ENCODE measurements at places on chromosomes 16 and 17.

DNA sequence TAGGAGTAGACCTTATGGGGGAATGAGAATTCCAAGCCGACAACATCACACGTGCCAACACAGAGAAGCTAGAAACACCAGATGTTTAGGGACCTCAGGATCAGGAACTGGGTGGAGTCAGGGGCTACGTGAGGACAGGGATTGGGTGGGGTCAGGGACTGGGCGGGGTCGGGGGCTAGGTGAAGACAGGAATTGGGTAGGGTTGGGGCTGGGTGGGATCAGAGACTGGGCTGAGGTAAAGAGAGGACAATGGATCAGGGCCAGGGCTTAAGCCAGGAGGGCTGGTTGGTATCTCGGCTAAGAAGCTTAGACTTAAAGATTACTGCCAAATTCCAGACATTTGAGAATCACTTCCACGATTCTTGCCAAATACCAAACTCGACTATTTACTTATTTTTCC lies 11.6 kb downstream of the TEKT5 start:
- no peak for DNase-seq

GRCh38 chr16:67884-68789 lies 4.3 kb downstream of the RHBDF1 start:
- no peak for DNase-seq

GRCh38 chr17:384622-385177 lies 32.1 kb upstream of the RPH3AL start:
- no peak for DNase-seq

DNA sequence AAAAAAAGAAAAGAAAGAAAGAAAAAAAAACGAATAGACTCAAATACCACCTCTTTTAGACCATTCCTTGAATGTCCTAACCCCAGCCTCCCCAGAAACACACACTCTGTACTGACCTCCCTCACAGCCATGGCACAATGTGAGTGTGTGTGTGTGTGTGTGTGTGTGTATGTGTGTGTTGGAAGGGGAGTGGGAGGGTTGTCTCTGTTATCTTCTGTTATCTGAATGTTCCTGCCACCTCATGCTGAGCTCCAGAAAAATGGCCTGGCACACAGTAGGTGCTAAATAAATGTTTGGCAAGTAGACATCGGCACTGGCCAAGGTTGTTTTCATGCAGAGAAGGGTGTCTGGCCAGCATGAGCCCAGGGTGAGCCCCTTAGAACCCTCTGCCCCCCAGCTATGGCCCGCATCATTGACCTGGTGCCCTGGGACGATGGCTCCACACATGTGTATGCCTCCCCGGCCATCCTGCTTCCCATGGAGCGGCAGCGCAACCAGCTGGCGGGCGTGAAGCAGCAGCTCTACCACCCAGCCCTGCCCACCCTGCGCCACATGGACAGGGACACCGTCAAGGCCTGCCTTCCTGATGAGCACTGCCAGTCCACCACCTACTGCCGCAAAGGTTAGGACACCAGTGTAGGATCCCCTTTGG lies 6.6 kb upstream of the CNGB1 start:
- DNase-seq: no peak

DNA sequence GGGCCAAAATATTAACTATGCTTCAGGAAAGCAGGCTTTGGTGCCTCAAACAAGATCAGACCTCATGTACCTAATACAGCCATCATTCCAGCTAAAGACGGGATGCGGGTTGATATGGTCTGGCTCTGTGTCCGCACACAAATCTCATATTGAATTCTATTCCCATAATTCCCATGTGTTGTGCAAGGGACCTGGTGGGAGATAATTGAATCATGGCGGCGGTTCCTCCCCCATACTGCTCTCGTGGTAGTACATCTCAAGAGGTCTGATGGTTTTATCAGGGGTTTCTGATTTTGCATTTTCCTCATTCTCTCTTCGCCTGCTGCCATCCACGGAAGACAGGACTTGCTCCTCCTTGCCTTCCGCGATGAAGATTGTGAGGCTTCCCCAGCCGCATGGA lies 19.1 kb upstream of the CHST6 start:
- no peak for DNase-seq
